Smooth muscle cell of the coronary artery (primary cell): ENCODE measurements at places on chromosomes 4 and X. TPM values are rescaled to one million over a fixed set of nuclear protein-coding genes. Genes with fewer than 3 reads are reported as not detected.

Gene SSX2B
- total RNA-seq, result not detected in 2 replicates

Gene CXCL9
- total RNA-seq, result not detected in 2 replicates

Gene DAPP1
- total RNA-seq, result 0.59 TPM in 1 of 2 replicates, not detected in the other

Gene RNF212
- total RNA-seq, result 0.60 and 0.82 TPM in 2 replicates

Gene BRS3
- total RNA-seq, result not detected in 2 replicates

Gene IL2
- not detected in 2 replicates for total RNA-seq

Gene MAGEA2
- not detected in 2 replicates for total RNA-seq

Gene TMSB15A
- total RNA-seq, result 1.1 TPM in 1 of 2 replicates, not detected in the other

Gene SH3RF1
- 8.7 and 19.5 TPM in 2 replicates for total RNA-seq

Gene MTMR8
- total RNA-seq, result 0.08 TPM in 1 of 2 replicates, not detected in the other

Gene PGAM4
- total RNA-seq, result not detected in 2 replicates

Gene PIN4
- total RNA-seq, result 9.1 and 12.0 TPM in 2 replicates

Gene SEC31A
- 259 and 285 TPM in 2 replicates for total RNA-seq

Gene NPY1R
- under 0.01 and 0.12 TPM in 2 replicates for total RNA-seq

Gene P2RY8
- total RNA-seq, result under 0.01 TPM in 1 of 2 replicates, not detected in the other

Gene MTTP
- total RNA-seq, result 0.08 TPM in 1 of 2 replicates, not detected in the other

Gene TEX13C
- total RNA-seq, result not detected in 2 replicates

Gene FSTL5
- 0.12 TPM in 1 of 2 replicates, not detected in the other for total RNA-seq

Gene CD38
- total RNA-seq, result not detected in 2 replicates
